Esophagus (tissue), 2 donors: ENCODE measurements at places on chromosomes 2 and 18. TPM values are rescaled to one million over a fixed set of nuclear protein-coding genes. Genes with fewer than 3 reads are reported as not detected.

The ITGA4 gene
- polyA plus RNA-seq: 0.22 TPM

The CD28 gene
- 0.10 TPM for polyA plus RNA-seq

The TTL gene
- 7.2 TPM for polyA plus RNA-seq

The MLPH gene
- polyA plus RNA-seq: 4.4 TPM

The LIMS4 gene
- 0.93 TPM for polyA plus RNA-seq

The SIX3 gene
- not detected for polyA plus RNA-seq

The SCN7A gene
- polyA plus RNA-seq: 1.2 TPM

The ELOA2 gene
- not detected for polyA plus RNA-seq

The KLHL14 gene
- polyA plus RNA-seq: 0.09 TPM

The SCYGR8 gene
- not detected for polyA plus RNA-seq

The MYO1B gene
- 25.6 TPM for polyA plus RNA-seq

The RNF152 gene
- polyA plus RNA-seq: 2.1 TPM
